ENCODE measurements at places on chromosomes 7 and 10.

GRCh38 chr7:130020434-130020833 is 30.7 kb downstream of the ZC3HC1 start:
- H3K27ac ChIP-seq: no peak overlapping the region
- no peak overlapping the region for H3K4me3 ChIP-seq
- DNase-seq: no peak
- H3K36me3 ChIP-seq: peaks cover 23% of the 10 kb centered on the region
- H3K27me3 ChIP-seq: no peaks in the 10 kb centered on the region

- H3K4me3 ChIP-seq: no peak overlapping the region
- no peak overlapping the region for H3K27ac ChIP-seq
- 0 out of 2 replicates have a peak, but pooled peaks cover 2% of the 10 kb centered on the region for H3K4me1 ChIP-seq
- peaks cover 14% of the 10 kb centered on the region for H3K27me3 ChIP-seq
- H3K36me3 ChIP-seq: no peaks in the 10 kb centered on the region
These were observed 708 bp upstream of the GPR85 start for GRCh38 chr7:113087071-113087998.

GRCh38 chr7:40945788-40946187 is 757.1 kb downstream of the INHBA start:
- H3K27ac ChIP-seq: no peak overlapping the region
- no peak for DNase-seq
- no peaks in the 10 kb centered on the region for H3K4me1 ChIP-seq
- no peak overlapping the region for H3K4me3 ChIP-seq
- no peaks in the 10 kb centered on the region for H3K36me3 ChIP-seq

- no peak overlapping the region for H3K27ac ChIP-seq
- no peaks in the 10 kb centered on the region for H3K27me3 ChIP-seq
- no peaks in the 10 kb centered on the region for H3K36me3 ChIP-seq
- no peak overlapping the region for H3K4me3 ChIP-seq
- DNase-seq: no peak
- H3K4me1 ChIP-seq: no peaks in the 10 kb centered on the region
These were observed 304.8 kb downstream of the LRMDA start for GRCh38 chr10:75736151-75736640.

DNA sequence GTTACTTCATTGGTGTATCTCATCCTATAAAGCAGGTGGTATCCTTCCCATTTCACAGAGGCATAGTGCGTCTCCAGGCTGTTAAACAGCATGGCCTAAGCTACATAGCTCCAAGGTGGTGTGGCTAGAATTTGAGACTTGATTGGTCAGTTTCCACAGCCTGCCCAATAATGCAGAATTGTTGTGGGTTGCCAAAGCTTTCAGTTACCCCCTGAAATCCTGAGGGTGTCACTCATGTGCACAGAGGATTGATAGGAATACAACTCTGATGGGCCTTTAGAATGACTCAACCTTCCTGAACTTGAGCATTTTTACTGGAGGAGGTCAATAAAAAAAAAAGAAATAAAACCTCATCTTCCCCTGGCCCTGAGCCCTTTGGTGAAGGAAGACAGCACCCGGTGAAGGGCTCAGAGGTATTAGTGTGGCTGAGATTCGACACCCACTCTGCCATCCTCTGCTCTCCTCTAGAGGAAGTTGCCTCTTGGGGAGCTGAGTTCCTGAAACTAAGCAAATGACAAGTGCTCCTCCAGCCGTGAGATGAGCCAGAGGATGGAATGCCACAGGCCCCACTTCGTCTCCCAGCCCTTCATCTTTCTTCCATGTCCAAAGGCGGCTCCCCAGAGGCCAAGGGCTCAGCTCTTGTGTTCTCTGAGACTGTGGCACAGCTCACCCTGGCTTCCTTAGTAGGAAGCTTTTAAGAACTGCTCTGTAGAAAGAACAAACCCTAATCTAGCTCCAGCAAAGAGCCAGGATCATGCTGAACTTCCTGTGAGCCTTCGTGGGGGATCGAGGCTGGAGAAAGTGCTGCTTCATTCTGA is 1.0 kb downstream of the ACSL5 start:
- no peaks in the 10 kb centered on the region for H3K27me3 ChIP-seq

- no peaks in the 10 kb centered on the region for H3K36me3 ChIP-seq
- no peak for DNase-seq
These were observed 15.8 kb downstream of the PAX2 start for GRCh38 chr10:100761191-100761590.

DNA sequence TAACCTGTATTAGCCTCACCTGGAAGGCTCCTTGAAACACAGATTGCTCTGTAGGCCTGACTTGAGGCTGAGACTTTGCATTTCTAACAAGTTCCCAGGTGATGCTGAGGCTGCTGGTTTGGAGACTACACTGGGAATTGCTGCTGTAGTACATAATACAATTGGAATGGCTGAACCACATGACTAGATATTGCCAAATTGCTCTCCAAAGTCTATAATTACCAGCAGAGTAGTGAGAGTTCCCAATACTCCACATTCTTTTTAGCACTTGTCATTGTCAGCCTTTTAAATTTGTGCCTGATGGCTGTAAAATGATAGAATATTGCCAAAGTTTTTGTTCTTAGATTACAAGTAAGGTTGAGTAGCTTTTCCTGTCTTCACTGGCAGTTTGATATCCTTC is 39.9 kb downstream of the PLEKHA8 start:
- no peaks in the 10 kb centered on the region for H3K4me1 ChIP-seq
- H3K36me3 ChIP-seq: peaks cover 4% of the 10 kb centered on the region
- no peak overlapping the region for H3K4me3 ChIP-seq

DNA sequence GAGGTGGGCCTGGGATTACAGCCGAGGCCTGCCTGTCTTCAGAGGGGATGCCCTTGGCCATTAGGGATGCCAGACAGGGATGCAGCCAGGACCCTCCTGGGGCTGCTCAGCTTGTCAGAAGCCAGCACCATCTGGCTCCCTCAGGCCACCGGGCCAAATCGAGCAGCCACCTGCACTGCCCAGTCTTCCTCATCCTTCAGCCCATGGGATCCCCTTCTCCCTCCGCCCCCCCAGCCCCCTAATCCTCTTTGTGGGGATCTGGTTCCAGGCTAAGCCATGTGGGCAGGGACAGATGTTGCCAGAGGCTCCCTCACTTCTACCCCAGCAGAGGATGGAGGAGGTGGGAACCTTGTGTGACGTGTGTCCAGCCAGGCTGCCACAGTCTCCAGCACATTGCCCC is 137.4 kb upstream of the PPIF start:
- DNase-seq: no peak
- H3K27ac ChIP-seq: no peak overlapping the region
- no peak overlapping the region for H3K4me3 ChIP-seq
- no peaks in the 10 kb centered on the region for H3K4me1 ChIP-seq
- H3K36me3 ChIP-seq: peaks cover 17% of the 10 kb centered on the region

GRCh38 chr10:34613491-34613890 is 201.6 kb downstream of the PARD3 start:
- no peak overlapping the region for H3K4me3 ChIP-seq
- no peaks in the 10 kb centered on the region for H3K36me3 ChIP-seq
- no peaks in the 10 kb centered on the region for H3K27me3 ChIP-seq
- no peaks in the 10 kb centered on the region for H3K4me1 ChIP-seq
- H3K27ac ChIP-seq: no peak overlapping the region
- DNase-seq: no peak

GRCh38 chr7:139362302-139362701 is 2.6 kb downstream of the LUC7L2 start:
- 0 out of 2 replicates have a peak, but pooled peaks cover 3% of the 10 kb centered on the region for H3K4me1 ChIP-seq
- H3K27me3 ChIP-seq: no peaks in the 10 kb centered on the region
- no peak overlapping the region for H3K4me3 ChIP-seq

DNA sequence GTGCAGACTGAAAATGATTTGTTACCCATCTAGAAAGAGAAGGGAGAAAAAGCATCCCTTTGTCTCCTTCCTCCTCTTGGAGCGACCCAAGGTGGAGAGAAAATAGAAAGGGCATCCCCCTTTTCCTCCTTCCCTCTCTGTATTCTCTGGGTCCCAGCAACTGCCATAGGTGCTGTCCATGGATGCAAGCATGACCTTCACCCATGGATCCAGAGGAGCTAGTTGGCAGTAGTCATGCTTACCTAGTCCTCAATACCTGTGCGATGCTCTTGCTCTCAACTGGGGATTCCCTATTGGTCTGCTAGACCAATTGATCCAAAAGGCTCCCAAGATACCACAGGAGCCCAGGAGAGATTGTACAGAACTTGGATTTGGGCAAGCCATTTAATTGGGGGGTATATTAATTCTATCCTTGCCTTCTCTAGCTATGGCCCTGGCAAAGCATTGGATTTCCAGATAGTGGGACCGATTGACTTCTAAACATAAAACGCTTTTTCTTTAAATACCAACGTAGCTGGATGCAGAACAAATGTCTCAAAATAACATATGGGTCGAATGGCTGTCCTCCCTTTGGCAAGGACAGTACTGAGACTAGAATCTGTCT is 547.8 kb upstream of the IGFBP3 start:
- no peaks in the 10 kb centered on the region for H3K27me3 ChIP-seq
- no peak for DNase-seq
- H3K4me1 ChIP-seq: no peaks in the 10 kb centered on the region
- H3K27ac ChIP-seq: no peak overlapping the region
- H3K36me3 ChIP-seq: no peaks in the 10 kb centered on the region

DNA sequence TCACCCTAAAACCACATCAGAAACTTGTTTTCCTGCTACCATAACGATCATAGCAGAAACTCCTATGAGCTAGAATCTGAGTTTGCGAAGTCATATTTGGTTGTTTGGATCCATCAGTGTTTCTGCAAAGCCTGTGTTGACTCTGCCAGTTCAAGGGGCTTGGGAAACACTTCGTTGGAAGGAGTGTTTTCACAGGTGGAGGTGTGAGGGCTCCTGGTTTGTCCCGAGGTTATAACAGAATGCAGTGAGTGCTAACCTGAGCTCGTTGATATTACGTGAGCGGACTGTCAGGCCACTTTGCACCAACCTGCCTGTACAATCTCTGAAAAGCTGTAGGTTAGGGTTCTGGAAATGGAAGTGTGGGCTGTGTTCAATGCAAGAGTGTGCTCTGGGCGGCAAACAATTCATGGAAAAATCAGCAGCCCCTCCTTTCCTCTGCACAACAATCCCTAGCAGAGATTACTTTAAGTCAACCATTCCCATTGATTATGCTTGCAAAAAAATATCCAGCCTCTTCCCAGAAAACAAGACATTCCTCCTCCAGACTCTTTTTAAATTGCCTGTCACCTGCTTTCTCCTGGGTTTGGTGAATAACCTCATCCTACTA is 622.0 kb downstream of the TYW1 start:
- H3K27me3 ChIP-seq: no peaks in the 10 kb centered on the region
- no peak for DNase-seq
- H3K4me3 ChIP-seq: no peak overlapping the region
- H3K27ac ChIP-seq: no peak overlapping the region

DNA sequence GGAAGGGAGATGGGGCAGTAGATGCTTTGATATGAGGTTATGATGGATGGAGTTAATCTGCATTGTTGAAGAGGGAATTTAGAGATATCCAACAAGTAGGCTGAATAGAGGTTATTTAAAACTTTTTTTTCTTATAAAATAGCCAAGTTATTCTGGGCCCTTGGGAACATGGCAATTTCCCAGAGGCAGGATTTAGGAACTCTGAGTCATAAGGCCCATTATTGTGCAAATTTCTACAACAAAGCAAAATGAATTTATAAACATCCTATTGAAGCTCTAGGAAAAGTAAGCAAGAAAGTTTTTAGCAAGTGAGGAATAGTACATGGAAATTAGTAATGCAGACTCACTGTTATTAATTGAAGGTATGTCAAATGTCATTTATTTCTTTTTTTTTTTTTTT is 160.9 kb upstream of the NPY start:
- H3K36me3 ChIP-seq: no peaks in the 10 kb centered on the region
- no peak for DNase-seq
- H3K27ac ChIP-seq: no peak overlapping the region

DNA sequence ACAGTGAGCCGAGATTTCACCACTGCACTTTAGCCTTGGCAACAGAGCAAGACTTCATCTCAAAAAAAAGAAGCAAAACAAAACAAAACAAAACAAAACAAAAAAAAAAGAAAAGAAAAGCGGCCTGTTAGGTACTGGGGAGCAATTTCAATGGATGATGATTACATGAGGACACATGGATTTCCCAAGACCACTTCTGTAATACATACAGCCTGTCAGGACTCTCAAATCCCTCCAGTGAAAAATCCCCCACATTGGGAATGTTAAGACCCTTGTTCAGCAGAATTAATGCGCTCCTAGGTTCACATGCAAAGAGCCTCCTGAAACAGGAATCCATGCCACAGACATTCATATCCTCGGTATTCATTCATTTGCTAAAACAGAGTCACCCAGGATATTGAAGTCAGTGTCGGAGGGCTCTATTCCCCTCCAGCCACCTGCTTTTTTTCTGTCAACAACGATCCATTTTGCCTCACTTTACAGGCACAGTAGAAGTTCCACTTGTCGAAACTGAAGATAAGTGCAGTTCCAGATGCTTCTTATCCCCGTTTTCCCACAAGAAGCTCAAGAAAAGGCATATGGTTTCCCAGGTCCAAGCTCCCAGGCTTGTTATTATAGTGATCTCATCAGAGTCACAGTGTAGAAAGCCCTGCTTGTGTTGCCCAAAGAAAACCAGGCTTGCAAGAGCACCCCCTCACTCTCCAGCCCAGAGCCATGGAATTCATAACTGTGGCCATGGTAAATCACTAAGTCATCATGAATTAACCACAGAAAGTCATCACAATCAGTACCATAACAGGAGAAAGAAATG is 20.2 kb downstream of the SLC16A12 start:
- no peaks in the 10 kb centered on the region for H3K27me3 ChIP-seq
- H3K4me3 ChIP-seq: no peak overlapping the region
- H3K4me1 ChIP-seq: peaks cover 3% of the 10 kb centered on the region
- no peaks in the 10 kb centered on the region for H3K36me3 ChIP-seq

- no peak overlapping the region for H3K4me3 ChIP-seq
- H3K36me3 ChIP-seq: no peaks in the 10 kb centered on the region
- H3K27ac ChIP-seq: no peak overlapping the region
- no peaks in the 10 kb centered on the region for H3K27me3 ChIP-seq
These were observed 179.7 kb downstream of the PRKCQ start for GRCh38 chr10:6400331-6400730.

DNA sequence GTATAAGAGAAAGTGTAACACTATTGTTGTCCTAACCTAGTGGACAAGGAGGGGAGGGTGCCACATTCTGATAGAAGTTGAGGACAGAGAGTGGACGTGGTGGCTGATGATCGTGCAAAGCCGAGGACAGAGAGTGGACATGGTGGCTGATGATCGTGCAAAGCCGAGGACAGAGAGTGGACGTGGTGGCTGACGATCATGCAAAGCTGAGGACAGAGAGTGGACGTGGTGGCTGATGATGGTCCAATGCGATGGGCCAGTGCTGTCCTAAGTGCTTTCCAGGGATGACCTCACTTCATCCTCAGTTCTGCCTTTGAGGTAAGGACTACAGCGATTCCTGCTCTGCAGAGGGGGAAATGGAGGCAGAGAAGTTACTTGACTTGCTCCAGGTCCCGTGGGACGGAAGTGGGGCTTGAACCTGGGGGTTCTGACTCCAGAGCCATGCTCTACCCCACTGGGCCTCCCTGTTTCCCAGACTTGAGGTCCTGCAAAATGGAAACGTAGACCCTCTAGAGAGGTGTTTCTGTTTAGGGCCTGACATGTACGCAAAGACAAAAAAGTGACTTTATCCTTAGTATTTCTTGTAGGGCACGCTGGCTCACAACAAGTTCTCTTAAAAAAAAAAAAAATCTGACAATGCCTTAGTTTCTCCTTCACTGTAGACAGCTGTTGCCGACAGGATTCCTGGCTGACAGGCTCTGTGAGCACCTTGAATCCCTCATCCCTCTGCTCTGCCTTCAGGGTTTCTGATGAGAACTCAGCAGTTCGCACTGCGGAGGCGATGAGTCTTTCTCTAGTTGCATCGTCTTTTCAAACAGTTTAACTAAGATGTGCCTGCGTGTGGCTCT is 20.3 kb upstream of the NCAPG2 start:
- no peaks in the 10 kb centered on the region for H3K27me3 ChIP-seq
- DNase-seq: no peak
- H3K4me3 ChIP-seq: no peak overlapping the region
- no peaks in the 10 kb centered on the region for H3K36me3 ChIP-seq
- H3K4me1 ChIP-seq: peaks cover 3% of the 10 kb centered on the region

Measured in iPS DF 6.9 (cell line).